NCI-H526 treated with DMSO at 0.1 percent for 48 hours (cell line): ENCODE measurements at places on chromosomes 4 and X.

- DNase-seq = peak; percentile 60
These were observed 234.4 kb upstream of the ITM2A start for GRCh38 chrX:79601341-79602131.

DNA sequence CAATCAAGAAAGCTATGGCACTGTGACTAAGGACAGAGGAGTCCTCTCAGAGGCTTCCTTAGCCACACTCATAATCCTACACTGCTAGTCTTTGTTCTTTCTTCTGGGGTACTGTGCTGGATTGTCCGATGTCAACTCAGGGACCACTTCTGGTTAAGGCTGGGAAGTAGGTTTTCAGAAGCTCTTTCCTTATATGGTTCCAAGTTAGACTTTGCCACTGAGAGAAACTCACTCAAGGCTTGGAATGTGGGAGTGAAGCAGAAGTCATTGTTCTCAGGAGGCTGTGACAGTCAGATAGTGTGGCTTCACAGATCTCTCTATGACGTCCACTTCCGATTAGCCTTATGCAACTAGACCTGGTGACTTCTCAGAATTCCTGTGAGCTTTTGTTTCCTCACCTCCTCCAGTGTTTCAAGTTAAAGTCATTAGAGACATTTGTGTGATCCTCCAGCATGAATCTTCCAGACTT lies 317.3 kb upstream of the F9 start:
- no peak for DNase-seq

DNA sequence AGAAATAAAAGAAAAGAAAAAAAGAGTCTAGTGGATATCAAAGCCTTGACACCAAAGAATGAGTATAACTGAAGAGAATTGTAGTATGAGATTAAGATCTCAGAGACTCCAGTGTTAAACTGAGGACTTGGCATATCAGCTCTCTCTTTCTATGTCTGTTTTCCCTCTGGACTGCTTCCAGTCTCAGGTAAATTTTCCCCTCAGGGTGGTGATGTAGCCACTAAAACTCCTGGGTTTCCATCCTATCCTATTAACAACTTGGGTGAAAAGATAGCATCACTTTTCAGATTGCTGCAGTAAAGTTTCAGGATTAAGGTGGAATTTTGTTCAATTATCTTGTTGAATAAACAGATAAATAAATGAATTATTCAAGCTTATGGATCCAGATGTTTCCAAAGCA lies 85.7 kb downstream of the ATP10D start:
- no peak for DNase-seq

DNA sequence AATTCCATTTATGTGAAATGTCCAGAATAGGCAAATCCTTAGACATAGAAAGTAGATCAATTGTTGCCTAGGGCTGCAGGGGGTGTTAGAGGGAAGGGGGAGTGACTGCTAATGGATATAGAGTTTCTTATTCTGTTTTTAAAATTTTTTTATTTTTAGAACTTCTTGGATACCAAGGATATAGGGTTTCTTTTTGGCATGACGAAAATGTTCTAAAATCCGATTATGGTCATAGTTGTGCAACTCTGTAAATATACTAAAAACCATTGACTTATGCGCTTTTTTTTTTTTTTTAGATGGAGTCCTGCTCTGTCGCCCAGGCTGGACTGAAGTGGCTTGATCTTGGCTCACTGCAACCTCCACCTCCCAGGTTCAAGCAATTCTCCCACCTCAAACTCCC lies 125.2 kb upstream of the USP9X start:
- DNase-seq = no peak

DNA sequence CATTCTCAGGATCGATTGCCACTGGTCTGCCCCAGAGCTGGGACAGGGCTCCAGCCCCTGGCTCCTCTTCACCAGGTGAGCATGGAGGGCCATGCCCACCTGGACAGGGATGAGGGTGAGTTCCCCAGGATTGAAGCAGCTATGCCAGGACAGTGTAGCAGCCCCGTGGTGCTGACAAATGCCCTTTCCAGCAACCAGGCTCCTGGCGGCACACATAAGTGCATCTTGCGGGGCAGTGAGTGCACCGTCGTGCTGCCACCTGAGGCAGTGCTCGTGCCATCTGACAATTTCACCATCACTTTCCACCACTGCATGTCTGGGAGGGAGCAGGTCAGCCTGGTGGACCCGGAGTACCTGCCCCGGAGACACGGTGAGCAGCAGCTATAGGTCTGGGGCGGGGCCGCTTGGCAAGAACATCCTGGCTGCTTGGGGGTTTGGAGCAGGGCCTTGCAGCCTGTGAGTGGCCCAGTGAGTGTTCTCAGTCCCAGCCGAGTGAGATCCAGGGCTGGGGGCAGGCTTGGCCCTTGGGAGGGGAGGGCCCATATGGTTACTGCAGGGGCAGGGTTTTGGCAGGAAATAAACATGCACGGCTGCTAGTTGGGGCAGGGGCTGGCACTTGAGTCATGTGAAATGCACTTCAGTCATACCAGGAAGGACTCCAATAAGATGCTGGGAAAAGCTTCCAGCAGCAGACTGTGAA lies 6.1 kb downstream of the IL9R start:
- DNase-seq = no peak

DNA sequence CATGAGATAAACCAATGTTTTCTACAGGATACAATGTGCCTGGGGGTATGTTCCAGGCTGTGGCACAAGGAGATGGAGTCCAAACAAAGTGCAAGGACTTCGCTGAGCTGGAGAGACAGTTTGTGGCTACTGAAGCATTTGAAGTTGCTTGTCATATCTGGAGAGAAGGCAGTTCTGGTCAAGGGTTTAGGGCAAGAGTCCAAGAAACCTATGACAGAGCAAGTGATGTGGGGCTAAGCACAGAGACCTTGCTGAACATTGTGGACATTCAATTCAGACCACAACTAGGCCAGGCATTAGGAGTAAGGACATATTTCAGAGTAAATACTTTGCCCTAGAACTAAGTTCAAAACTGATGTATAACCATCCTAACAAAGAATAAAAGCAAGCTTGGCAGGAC lies 34.8 kb downstream of the MAGED4B start:
- no peak for DNase-seq

- no peak for DNase-seq
These were observed 47.5 kb downstream of the PKD2 start for GRCh38 chr4:88054901-88055300.

GRCh38 chrX:153669174-153669890 lies 4.3 kb downstream of the PNCK start:
- no peak for DNase-seq

GRCh38 chr4:170248029-170248428 lies 158.3 kb upstream of the AADAT start:
- DNase-seq = no peak

DNA sequence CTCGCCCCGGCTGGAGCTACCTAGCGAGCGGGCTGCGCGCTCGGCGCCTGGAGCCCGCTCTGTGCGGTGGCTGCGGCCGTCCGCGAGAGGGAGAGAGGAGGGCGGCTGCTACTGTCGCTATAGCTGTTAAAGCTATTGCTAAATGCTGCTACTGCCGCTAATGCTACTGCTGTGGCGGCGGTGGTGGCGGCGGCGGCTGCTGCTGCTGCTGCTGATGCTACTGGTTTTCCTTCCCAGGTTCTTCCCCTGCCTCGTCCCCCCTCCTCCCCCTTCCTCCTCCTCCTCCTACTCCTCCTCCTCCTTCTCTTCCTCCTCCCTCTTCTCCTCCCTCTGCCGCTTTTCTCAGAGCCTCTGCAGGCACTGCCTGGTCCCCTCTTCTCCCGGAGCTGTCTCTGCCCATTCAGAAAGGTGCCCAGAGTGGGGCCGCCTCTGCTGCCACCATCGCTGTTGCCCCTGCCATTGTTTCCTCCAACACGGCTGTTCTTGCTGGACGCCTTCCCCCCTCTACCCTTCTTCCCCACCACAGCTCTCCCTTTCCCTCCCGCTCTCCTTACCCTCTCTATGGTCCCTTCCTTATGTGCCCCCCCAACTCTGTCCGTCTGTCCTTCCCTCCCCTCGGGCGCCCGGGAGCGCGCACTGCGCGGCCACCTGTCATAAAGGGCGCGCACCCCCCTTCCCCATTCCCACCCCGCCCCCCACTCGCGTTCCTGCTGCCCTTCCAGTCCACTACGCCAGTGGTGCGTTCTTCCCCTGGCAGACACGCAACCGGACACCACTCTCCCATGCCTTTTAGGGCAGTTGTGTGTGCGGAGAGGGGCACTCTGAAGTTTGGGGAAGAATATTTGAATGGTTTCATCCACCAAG lies at the start of gene NEXMIF:
TSS of gene NEXMIF (minus strand) at position 228 of the 864 bp plus-strand sequence.
- peak; percentile 54 for DNase-seq

GRCh38 chr4:96523611-96524010 lies 683.7 kb downstream of the PDHA2 start:
- DNase-seq = no peak

- no peak for DNase-seq
These were observed 169.7 kb upstream of the SH3RF1 start for GRCh38 chr4:169440446-169440845.

DNA sequence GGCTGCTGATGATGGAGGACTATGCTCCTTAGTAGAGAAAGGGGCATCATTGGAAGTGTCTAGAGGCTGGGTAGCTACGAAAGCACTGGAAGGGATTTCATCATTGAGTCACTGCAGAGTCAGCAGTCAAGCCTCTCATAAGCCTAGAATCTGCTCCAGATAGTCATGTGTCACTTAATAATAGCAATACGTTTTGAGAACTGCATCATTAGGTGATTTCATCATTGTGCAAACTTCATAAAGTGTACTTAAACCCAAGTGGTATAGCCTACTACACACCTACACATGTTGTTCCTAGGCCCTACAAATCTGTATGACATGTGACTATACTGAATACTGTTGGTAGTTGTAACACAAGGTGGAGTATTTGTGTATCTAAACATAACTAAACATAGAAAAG lies 165.6 kb downstream of the PTTG2 start:
- DNase-seq = no peak

GRCh38 chr4:167274351-167274750 lies 40.1 kb upstream of the SPOCK3 start:
- DNase-seq = no peak

DNA sequence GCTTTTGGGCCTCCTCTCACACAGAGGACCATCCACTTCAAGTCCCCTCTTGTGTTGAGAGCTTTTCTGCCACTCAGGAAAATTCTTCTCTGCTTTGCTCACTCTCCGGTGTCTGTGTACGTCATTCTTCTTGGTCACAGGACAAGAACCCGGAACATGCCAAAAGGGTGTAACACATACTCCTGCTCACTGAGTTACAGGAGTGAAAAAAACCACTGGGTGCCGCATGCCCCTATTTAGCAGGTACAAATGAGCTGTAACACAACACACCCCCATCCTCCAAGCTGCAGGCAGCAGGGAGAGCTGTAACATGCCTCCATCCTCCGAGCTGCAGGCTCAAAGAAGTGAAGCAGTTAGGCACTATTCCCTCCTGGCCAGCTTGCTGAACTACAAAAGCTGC lies 13.0 kb upstream of the CXCL2 start:
- no peak for DNase-seq

DNA sequence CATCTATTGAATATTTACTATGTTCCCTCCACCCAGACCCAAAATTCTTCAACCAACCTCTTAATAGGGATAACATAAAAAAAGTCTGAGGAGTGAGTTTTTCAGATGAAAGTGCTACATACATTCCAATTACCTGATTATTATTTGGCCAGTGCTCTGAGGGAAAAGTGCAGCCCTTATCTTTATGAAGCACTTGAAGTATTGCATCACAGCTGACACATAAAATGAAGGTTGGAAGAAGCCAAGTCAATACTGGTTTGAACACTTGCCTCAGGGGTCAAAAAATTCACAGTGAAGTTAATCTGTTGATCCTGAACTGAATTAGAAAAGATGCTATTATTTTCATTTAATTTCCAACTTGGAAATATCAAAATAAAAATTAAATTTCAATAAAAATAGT lies 498.9 kb downstream of the INPP4B start:
- DNase-seq = no peak

GRCh38 chr4:74364652-74365491 lies at the start of gene EREG:
Gene EREG (plus strand): TSS chr4:74365145. CDS start chr4:74365309, 164 bp downstream.
- DNase-seq = no peak

DNA sequence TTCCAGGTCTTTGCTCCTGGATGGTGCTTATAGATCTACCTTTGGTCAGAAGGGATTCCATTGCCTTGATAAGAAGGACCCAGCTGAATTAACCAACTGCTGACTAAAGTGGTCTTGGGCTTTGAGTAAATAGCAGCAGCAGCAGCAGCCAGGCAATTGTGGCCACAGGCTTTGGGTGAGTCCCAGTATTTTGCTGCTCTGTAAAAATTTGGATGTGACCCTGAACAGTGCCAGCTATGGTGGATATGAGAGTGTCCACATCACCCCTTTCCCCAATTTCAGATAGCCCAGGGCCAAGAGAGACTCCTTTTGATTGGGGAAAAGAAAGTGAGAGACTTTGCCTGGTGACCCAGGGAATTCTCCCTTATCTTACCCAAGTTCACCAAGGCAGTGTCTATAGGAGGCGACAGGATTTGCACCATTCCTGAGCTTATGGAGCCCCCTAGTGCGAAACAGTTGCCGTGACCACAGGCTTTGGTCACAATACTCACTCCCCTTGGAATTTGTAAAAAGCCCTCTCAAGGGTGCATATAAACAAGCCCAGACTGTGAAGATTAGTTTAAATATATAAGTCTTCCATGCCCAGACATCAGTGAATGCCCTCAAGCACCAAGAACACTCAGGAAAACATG lies 518.0 kb downstream of the TMA16 start:
- peak; percentile 10 for DNase-seq

DNA sequence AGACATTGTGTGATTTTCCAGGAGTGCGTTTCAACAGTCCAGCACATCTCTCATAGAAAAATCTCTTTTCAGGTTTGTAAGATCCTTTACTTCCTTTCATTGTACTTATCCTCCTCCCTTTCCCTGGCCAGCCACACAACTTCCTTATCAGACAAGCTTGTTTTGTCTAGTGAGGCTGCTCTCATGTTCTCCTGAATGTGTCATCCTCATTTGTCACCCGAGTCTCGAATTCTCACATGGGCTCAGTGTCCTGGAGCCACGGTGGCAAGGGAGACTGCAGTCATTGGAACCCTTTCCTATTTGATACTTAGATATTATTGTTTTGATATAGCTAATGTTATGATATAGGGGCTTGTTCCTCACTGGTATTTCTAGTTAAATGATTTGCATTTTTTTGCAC lies 16.9 kb downstream of the SYNPO2 start:
- DNase-seq = no peak

DNA sequence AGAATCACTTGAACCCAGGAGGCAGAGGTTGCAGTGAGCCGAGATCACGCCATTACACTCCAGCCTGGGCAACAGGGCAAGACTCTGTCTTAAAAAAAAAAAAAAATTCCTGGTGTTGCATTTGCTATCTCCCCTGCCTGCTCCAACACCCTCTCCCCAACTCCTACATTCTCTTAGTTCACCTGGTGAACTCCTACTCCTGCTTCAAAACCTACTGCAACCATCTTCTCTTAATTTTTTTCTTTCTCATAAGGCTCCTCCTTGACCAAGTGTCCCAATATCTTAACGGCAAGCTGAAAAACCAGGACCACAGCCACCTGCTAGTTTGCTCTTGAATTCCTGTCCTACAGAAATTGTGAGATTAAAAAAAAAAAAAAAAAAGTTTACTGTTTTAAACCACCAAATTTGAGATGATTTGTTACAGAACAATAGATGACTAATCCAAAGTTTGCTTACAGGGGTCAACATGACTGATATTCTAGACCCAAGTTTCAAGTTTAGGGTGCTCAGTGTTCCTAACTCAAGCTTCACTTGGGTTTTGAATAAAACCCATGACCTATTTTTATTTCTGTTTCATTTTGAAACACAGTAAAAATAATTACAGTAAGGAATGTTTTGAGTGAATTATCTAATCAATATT lies 13.1 kb upstream of the ANXA5 start:
- DNase-seq = no peak
